Mucosa of gallbladder (tissue), 1 donor: ENCODE measurements at places on chromosomes 11 and 22. TPM values are rescaled to one million over a fixed set of nuclear protein-coding genes. Genes with fewer than 3 reads are reported as not detected.

The C11orf97 gene
- total RNA-seq = not detected

The SF1 gene
- 263 TPM for total RNA-seq

The KRTAP5-2 gene
- total RNA-seq = 0.26 TPM

The KCNE3 gene
- 71.8 TPM for total RNA-seq

The OR4C3 gene
- not detected for total RNA-seq

The JRKL gene
- total RNA-seq = 12.9 TPM

The SYT9 gene
- 2.1 TPM for total RNA-seq

The WBP2NL gene
- 1.6 TPM for total RNA-seq

The ISX gene
- not detected for total RNA-seq

The OR51I2 gene
- not detected for total RNA-seq

The SMTNL1 gene
- total RNA-seq = not detected

The ZNF408 gene
- total RNA-seq = 12.9 TPM

The LGR4 gene
- total RNA-seq = 47.6 TPM

The MMP12 gene
- 1.7 TPM for total RNA-seq

The OR5B21 gene
- not detected for total RNA-seq

The SYTL2 gene
- 39.0 TPM for total RNA-seq

The APOC3 gene
- total RNA-seq = 8.4 TPM

The SLC17A6 gene
- total RNA-seq = not detected

The OR4A47 gene
- not detected for total RNA-seq

The APOL4 gene
- total RNA-seq = 3.4 TPM

The ACTN3 gene
- 0.12 TPM for total RNA-seq

The SLCO2B1 gene
- 112 TPM for total RNA-seq

The TRPM5 gene
- 4.4 TPM for total RNA-seq
